ENCODE measurements at places on chromosomes 2 and 18.

DNA sequence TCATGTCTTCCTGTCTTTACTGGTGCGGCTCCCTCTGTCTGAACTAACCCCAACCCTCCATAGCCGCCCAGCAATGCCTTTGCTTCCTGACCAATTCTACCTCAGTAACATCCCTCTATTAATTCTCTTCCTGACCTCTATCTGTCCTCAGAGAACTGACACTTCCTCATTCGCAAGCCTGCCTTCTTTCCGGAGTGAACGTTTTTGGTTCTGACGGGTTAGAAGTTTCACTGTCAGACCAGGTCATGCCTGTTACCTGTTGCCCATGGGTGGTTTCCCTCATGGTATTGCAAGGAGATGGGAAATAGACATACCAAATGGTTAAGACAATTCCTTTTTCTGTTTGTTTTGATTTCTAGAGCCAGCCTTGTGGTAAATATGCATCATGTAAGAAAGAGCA, 453.4 kb upstream of the SLC14A2 start:
- no peak for DNase-seq

- no peak for DNase-seq
Measured at GRCh38 chr2:62725712-62726055, 20.2 kb downstream of the EHBP1 start.

DNA sequence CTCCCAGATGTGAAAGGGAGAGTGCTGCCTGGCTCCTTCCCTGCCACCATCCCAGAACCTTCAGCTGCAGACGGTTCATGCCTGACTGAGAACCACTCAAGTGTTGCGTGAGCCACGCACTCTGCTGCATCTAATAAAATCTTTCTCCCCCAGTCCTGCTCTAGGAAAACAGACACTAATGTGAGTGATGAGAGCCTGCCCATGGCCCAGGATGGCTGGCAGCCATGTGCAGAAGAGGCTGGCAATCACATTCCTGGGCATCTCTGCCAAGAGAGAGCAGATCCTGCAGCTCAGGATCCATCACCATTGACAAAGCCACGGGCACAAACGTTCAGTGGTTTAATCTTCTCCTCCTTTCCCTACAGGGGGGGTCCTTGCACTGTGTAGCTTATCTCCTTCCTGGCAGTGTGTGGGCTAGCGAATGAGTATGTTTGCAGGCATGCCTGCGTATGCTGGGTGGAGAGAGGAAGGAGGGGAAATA, 477.5 kb downstream of the SLC4A3 start:
- DNase-seq, result no peak

DNA sequence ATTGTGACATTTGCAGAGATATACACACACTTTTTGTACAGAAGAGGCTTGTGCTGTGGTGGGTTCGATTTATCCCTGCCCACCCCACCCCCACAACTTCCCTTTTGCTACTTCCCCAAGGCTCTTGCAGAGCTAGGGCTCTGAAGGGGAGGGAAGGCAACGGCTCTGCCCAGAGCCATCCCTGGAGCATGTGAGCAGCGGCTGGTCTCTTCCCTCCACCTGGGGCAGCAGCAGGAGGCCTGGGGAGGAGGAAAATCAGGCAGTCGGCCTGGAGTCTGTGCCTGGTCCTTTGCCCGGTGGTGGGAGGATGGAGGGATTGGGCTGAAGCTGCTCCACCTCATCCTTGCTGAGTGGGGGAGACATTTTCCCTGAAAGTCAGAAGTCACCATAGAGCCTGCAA, 40.0 kb downstream of the STEAP3 start:
- DNase-seq, result no peak

- no peak for DNase-seq
Measured at GRCh38 chr18:46134920-46135675, 30.9 kb downstream of the HAUS1 start.

DNA sequence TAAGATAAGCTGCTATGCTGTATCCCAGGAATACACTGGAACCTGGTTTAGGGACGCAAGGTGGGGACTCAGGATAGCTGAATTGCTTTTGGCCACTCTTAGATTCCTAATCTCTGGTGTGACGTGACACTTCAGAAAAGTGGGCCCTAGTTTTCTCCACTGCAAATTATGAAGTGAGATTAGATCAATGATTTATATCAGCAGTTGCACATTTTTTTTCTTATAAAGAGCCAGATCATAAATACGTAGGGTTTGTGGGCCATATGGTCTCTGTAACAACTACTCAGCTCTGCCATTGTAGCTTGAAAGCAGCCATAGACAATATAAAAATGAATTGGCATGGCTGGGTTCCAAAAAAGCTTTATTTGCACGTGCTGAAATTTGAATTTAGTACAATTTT, 85.4 kb upstream of the CPO start:
- DNase-seq, result no peak

GRCh38 chr2:86301711-86302202, 35.7 kb downstream of the REEP1 start:
- peak; percentile 46 for DNase-seq

GRCh38 chr2:125553768-125554167, 1102.2 kb upstream of the GYPC start:
- DNase-seq, result no peak

DNA sequence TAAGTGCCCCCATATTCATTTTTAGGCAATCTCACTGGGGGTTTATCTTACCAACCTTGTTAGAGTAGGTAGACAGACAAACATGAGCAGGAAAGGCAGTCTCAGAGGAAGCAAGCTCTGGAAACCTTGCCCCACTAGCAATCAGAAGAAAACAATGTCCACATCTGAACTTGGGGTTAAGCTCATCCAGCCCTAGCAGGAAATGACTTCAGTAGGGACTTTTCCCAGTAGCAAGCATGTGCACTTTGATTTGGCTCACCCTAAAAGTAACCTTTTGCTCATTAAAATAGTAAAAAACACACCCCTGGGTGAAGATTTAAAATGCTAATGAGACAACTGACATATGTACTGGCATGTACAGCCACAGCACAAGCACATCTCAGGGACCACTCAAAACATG, 175.5 kb downstream of the AKAIN1 start:
- no peak for DNase-seq

GRCh38 chr2:166419616-166419934, 43.8 kb upstream of the SCN9A start:
- DNase-seq, result peak; percentile 12

DNA sequence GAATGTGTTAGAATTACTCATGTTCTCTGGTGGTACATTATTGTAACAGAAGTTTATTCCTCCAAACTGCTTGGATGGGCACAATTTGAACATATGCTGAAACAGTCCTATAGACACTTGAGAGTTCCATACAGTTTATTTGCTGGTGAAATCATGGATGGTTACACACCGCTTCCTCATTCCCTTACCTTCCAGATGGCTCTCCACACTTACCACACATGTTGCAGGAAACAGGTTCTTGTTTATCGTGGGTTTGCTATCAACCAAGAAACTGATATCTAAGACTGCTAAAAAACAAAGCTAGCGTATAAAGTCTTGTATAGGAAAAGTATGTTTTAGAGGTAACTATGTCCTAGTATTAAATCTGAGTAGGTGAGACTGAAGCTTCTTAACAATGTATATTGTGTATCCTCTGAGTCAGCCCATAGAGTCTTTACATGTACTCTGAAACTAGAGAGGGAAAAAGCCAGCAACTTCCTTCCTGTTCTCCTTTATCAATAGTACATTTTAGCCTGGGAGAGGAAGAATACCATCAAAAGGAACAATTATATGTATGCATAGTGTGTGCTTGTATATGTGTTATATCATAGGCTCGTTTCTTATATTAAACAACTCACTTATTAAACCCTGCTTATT, 313.1 kb downstream of the PLCL1 start:
- DNase-seq, result no peak

DNA sequence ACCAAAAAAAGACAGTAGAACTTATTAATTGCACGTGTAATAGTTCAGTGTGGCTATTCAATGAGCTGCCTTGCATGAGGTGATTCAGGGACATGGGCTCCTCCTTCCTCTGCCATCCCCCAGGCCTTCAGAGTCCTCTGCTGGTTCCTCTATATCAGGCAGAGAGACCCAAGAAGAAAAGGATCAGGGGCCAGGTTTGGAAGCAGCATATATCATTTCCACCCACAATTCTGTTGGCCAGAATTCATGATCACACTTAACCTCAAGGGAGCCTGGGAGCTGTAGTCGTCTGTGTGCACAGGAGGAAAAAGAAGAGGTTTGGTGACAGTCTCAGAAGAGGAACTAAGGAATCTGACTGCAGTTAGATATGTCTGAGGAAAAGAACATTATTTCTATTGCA, 114.0 kb upstream of the GLS start:
- no peak for DNase-seq

- no peak for DNase-seq
Measured at GRCh38 chr2:67652679-67653078, 255.5 kb downstream of the ETAA1 start.

GRCh38 chr2:231167745-231168459, 30.5 kb upstream of the ARMC9 start:
- peak; percentile 79 for DNase-seq

GRCh38 chr18:5302606-5303005, 7.1 kb upstream of the ZBTB14 start:
- DNase-seq, result no peak

DNA sequence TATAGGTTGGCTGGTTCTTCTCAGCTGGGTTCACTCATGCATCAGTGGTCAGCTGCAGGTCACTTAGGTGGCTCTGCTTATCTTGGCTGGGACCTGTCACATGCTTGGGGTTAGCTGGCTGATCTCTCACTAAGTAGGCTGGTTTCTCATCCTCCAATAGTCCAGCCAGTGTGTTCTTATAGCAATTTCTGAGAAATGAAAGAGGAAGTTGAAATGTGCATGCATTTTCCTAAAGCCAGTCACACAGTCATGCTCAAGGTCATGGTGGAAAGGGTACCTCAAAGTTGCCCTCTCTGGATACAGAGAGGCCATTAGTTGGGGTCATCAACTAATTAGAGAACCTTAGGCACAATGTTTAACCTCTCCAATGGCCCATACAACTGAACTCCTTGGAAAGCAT, 64.4 kb downstream of the KLHL29 start:
- DNase-seq, result no peak

DNA sequence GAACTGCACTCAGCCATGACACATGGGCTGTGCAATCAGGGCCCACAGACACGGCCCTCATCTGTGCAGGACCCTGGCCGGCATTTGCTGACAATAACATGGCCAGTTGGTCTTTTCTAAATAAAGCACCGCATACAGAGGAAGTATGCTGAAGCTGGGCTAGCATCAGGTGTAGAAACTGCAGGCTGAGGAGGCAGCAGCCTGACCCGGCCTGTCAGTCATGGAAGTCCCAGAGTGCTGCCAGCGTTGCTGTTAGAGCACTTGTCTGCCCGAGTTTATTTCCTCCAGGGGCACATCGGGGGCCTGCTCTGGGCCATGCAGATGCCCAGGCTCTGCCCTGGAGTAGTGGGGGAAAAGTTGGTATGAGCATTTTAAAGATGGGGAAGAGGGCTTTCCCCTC, 4.1 kb upstream of the PTPN18 start:
- no peak for DNase-seq

DNA sequence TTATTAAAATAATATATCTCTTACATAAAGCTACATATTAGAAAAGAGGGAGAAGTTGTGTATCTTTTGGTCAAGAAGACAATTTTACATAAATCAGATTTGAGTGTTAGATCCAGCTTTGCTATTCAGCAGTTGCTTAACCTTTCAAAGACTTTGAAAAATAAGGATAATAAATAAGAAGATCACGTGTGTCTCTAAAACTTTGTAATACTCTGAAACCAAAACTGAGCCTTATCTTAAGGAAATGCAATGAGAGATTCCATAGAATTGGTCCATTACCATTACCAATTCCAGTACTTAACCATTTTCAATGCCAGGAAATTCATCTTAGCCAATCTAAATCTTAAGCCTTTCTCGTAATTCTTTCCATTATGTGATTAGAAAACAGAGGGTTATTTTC, 89.2 kb upstream of the COL5A2 start:
- no peak for DNase-seq

GRCh38 chr2:16553226-16553625, 112.4 kb downstream of the CYRIA start:
- DNase-seq, result peak; percentile 67

- no peak for DNase-seq
Measured at GRCh38 chr18:35139517-35139916, 98.3 kb downstream of the MAPRE2 start.

GRCh38 chr18:60893355-60894097, 439.7 kb upstream of the CDH20 start:
- no peak for DNase-seq

- DNase-seq, result peak; percentile 6
Measured at GRCh38 chr18:56637711-56638231, 621 bp downstream of the TXNL1 start.

DNA sequence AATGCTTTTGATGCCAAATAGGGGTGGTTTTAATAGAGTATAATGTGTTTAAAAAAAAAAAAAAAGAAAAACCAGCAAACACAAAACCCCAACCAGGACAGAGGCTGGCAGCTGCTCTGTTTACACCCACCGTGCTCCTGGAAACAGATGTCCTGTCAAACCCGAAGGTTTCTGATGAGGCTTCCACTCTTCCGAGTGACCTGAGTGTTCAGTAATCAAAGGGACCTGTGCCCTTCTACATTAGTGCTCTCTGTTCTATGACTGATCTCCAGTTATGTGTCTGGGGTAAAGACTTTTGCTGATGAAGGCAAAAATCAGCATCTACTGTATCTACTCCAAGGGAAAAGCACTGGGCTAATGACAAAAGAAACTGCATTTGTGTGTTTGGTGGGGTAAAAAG, 3.5 kb upstream of the KLHL29 start:
- DNase-seq, result peak; percentile 85
